Activated T-cell treated with anti-CD3 and anti-CD28 coated beads, Interleukin-2, amount 50 U/mL, for 4 hours (primary cell): ENCODE measurements at places on chromosomes 6 and 20. TPM values are rescaled to one million over a fixed set of nuclear protein-coding genes. Genes with fewer than 3 reads are reported as not detected.

Gene GHRH
- total RNA-seq = not detected

DNA sequence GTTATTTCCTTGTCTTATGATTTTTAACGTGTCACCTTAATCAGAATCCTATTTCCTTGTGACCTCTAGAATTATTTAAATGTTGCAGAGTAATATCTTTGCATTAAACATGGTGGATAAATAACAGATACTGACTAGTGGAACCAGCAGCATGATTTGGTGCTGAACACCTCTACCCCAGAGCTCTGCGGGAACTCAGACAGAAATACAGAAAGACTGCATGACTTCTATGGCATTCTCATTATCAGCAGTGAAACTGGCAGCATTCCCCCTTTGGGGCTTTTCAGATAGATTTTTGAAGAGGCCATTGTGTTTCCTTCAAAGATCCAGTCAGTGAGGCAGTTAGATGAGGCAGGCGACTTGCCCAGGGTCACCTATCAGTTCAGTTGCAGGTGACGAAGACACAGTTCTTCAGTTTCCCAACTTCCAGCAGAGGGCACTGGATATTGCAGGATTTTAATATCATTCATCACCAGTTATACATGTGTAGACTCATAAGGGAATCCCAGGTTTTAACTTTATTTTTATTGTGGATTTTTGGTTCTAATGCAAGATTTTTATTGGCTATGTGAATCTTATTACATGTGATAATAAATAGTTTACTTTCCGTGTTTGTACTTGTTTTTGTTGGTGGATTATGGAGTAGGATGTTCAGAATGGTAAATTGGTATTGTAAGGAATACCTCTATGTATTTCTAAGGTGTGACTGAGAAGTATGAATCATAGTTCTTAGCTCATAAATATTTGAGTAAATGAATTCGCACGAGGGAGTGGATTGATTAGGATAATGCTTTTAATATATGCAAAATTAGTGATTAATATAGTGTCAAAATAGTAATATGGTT is 81.3 kb downstream of the AFDN start:
- DNase-seq = no peak

Gene FAXC
- not detected for total RNA-seq

DNA sequence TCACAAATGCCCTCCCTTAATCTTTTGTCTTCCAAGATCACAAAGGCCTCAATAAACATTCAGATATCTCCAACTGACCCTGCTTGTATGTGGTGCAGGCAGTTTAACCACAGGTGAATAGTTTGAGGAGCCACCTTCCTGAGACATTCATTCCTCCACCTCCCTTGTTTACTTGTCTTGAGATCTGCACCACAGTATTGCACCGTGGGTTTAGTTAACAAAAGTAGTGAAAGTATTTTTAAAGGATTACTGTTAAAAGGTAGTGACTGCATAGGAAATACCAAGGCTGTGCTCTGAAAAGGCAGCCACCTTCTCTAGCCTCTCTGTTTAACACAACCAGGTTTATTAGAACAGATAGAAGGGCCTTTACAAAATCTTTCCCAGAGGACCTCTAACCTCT is 46.5 kb downstream of the SESN1 start:
- DNase-seq = no peak

DNA sequence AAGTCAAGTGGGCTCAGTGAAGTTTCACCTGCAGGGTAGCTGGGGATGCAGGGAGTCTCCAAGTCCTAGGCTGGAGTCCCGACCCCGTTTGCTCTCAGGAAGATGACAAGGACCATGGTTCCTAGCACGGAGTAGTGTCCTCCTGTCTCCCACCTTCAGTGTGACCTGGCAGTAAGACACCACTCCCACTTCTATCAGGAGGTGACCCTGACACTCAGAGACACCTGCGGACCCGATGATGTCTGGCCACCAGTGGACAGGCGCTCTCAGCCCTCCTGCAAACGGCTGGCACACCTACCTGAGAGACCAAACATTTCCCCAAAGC is 1.1 kb downstream of the SOD2 start:
- DNase-seq = no peak

- DNase-seq = no peak
Measured at GRCh38 chr6:155544677-155545076, 89.0 kb upstream of the NOX3 start.

- DNase-seq = no peak
Measured at GRCh38 chr6:112911959-112912358, 564.8 kb downstream of the RFPL4B start.

Gene OSER1
- 19.7 TPM for total RNA-seq

DNA sequence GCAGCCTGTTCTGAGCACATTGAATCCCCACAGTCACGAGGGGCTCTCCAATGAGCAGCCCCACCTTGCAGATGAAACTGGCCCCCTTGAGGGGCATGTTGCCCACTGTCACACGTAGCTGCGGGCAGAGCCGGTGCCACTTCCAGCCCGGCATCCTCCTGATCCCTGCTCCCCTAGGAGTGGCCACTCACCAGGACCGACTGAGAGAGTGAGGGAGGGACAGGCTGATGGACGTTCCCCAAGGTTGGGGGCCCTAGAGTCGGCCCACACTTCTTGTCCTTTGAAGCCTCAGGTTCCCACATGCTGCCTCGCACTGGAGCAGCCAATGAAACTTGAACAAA is 10.5 kb downstream of the ENTPD6 start:
- DNase-seq = no peak

DNA sequence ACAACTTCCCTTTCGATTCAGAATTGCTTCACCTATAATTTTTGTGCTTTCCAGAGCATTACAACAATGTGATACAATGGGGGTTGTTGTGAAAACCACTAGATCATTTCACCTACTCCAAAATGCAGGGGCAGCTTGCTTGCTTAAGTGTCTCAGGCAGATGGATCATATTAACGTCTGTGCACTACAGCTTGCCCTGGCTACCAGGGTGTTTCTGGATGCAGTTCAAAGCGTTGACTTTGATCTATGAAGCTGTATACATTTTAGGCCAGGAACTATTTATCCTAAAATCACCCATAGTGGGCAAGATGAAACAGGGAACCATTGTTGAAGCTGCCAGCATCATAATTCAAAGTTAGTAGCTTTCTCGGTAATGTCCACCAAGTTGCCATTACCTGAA is 339.5 kb upstream of the HSF2 start:
- no peak for DNase-seq

Gene NCOA5
- 45.0 TPM for total RNA-seq

Gene MOG
- not detected for total RNA-seq

GRCh38 chr6:12474167-12475140 is 184.3 kb downstream of the EDN1 start:
- no peak for DNase-seq

DNA sequence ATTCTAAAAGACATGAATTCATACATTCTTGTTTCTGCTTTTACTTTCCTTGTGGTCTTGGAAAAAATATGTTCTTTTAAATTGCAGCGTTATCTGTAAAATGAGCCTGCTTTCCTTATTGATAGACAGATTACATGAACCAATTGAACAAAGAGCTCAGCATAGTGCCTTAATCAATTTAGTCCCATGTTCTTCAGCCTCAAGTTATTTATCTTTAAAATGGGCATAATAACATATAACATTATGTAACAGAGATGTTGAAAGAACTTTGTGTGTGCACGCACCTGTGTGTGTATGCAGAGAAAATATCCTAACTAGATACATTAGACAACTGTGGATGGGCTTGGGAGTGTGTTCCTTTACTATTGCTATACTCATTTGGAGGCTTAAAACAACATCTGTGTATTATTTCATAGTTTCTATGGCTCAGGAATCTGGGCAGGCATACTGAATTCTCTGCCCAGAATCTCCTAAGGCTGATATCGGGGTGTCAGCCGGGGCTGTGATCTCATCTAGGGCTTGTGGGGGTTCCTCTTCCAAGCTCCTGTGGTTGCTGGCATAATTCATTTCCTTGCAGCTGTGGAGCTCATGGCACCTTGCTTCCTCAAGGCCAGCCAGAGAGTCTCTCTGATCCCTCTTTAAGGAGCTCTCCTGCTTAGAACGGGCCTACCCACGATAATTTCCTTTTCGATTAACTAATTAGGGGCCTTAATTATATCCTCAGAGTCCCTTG is 194.1 kb downstream of the ARID1B start:
- no peak for DNase-seq

DNA sequence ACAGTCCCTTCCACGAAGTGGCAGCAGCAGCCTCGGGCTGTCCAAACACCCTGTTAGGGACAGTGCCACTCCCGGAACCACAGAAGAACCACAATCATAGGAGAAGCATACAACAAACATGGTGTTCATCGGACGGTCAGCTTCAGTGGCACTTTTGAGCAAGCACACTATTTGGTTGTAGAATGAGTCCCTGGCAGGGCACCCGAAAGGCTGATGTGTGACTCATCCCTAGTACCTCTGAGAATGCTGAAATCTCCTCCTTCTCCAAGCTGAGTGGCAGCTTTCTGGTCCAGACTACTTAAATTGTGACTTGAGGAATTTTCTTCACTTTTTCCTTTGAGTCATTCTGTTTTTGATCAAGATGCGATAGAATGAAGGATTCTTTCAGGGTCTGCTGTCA is 282.5 kb downstream of the ESR1 start:
- no peak for DNase-seq

DNA sequence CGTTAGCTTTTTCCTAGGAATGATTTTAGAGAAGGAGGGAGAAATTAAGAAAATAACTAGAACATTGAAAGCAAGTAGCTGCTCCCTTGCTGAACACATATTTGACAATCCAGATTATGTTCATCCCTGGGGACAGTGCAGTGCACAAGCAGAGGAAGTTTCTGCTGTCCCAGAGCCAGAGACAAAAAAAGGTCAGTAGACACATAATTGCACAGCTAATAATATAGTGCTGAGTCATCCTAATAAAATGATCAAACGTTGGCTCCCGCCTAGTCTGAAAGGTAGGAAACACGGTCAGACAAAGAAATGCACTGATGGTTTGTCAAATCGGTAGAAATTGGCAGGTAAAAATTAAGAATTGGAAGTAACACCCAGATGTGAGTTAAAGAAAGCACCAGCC is 21.7 kb upstream of the SSTR4 start:
- no peak for DNase-seq

Gene PAK5
- total RNA-seq = not detected

Gene SLC22A23
- total RNA-seq = 1.2 TPM

GRCh38 chr6:129923530-129924250 is 62.6 kb upstream of the TMEM244 start:
- DNase-seq = no peak

Gene FAM217A
- total RNA-seq = not detected

Gene KCNB1
- total RNA-seq = 0.05 TPM

- no peak for DNase-seq
Measured at GRCh38 chr6:106026748-106027715, 59.1 kb upstream of the PRDM1 start.

DNA sequence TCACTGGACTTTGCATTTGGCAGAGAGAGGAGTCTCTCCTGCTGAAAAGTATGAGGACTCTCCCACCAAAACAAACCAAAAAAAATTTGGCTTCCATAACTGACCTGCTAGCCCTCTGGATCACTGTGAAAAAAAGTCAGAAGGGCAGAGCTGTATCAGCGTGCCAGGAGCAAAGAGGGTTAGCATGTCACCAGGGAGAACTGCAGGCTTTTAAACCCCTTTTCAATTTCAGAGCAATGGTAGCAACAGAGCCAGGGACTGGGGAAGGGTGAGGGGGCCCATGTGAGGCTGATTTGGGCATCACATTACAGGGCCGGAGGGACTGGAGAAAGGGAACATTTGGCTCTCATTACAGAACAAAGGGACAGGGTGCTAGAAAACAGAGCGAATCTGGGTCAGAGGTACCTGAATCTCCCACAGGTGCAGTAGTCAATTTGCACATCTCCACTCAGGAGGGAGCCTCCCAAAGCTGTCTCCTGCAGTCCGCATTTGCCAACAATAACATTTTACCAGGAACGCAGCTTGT is 185.7 kb upstream of the EYA4 start:
- no peak for DNase-seq

GRCh38 chr6:98838975-98839374 is 4.6 kb downstream of the POU3F2 start:
- no peak for DNase-seq

GRCh38 chr6:137777687-137778075 is 89.4 kb upstream of the TNFAIP3 start:
- no peak for DNase-seq

Gene FKBP1A
- 258 TPM for total RNA-seq

- DNase-seq = no peak
Measured at GRCh38 chr6:29414588-29414987, at the start of gene OR12D1. TSS of gene OR12D1 (plus strand) at chr6:29414928.

DNA sequence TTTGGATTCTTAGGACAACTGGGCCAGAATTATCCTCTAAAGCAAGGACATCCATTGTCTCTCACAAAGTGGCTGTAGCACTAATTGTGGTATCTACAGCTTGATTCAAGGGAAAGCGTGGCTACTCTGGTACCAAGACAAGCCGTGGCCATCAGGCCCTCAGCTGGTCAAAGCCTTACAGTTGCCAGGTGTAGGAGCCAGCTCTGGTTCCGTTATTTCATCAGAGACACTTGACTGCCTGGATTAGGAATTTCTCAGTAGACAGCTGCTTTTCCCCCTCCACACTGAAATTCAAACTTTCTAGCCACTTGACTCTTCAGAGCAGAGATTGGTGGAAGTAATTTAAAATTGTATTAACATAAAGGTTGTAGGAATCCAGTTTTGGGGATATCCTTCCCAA is 104.2 kb downstream of the ANKS1A start:
- no peak for DNase-seq

Gene MEP1A
- not detected for total RNA-seq

DNA sequence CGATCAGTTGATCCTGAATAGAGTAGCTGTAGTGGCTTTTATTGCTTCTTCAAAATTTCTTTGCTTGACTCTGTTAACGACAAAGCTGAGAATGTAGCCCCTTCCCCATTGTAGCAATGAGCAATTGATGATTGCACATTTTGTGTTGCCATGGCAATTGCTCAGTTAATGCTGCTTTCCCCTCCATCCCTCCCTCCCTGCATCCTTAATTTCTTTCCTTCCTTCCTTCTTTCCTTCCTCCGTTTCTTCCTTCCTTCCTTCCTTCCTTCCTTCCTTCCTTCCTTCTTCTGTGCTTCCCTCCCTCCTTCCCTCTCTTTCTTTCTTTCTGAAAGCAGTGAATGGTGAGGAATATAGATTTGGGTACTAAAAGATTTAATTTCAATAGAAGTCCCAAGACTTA is 557.3 kb upstream of the MAP3K7 start:
- DNase-seq = no peak

DNA sequence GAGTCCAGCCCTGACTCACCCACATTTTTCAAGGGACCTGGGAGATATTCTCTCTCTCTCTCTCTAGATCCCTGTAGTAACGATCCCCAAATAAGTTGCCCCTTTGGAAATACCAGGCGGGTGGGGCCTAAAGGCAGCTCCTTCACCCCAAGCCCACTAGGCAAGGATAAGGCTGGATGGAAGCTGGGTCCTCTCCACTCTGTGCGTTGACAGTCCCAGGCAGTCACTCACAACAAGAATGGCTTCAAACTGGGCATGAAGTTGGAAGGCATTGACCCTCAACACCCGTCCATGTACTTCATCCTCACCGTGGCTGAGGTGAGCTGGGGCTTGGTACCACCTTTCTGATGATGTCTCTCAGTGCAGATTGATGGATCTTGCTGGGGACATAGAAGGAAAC is 21.6 kb downstream of the L3MBTL1 start:
- DNase-seq = no peak

Gene CENPQ
- total RNA-seq = 10.2 TPM
